ENCODE measurements at places on chromosomes 1 and 21.

- no peak for DNase-seq
Observed at GRCh38 chr1:39177706-39178105, 26.8 kb upstream of the MACF1 start.

- DNase-seq = peak; percentile 37
Observed at GRCh38 chr1:228140724-228141225, 696 bp downstream of the GUK1 start.

DNA sequence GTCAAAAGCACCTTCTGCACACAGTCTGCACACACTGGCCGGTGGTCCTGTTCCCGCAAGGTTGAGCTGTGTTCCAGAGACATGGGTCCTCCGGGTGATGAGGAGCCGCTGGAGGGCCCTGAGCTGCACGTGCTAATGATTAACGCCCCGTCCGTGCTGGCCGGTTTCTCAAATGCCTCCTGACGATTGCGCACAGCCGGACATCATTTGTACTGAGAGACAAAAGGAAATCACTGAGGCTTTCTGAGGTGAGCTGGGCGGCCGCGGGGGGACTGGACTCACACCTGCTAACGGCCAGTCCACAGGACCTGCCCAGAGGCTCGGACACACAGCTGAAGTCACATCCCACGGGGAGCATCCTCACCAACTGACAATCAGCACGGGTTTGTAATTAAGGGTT, 29.2 kb downstream of the POFUT2 start:
- DNase-seq = no peak

GRCh38 chr1:55792870-55793269, 577.7 kb upstream of the USP24 start:
- no peak for DNase-seq

DNA sequence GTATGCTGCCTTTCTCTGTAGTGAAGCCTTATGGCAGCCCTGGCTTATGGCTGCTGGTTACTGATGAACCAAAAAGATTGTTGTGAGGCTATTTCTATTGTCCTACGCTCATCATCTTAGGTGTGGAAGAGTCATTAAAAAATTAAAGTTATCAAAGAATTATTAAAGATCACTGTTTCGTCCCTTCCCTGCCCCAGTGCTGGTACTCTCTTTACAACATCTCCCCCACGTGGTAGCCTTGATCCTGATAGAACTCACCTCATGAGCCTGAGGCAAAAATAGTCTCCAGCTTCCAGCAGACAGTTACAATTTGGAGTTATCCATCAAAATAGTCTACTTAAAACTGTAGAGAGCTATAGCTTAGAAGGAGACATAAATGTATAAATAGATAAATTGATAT, 201.5 kb downstream of the S1PR1 start:
- peak; percentile 21 for DNase-seq

DNA sequence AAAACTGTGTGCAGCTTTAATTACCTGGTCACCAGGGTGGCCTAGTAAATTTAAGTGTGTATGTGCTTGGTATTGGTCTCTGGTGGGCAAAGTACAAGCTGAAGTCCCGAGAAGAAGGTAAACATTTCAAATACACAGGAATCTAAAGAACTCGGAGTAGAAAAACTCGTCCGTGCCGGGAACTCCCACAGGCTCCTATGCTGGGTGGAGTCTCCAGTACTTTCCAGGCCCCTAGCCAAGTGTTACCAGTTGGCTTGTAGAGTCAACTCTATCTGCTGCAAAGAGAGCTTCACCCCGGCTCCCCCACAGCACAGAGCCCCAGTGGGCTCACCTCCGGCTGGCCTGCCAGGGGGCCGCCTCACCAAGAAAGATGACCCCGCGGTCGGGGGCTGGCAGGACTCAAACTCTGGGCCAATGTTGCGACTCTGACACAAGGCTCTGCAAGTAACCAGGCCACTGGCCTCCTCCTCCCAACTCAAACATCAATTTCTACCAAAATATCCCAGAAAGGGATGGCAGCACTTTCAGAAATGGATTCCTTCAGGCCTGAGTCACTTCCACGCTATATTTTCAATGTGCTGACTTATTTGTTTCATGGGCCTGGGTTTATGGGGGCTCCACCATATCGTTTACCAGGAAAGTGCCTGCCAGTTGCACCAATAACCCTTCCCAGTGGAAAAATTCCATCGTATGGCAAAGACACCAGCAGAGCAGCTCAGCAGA, 73.9 kb downstream of the SLC66A1 start:
- DNase-seq = no peak

DNA sequence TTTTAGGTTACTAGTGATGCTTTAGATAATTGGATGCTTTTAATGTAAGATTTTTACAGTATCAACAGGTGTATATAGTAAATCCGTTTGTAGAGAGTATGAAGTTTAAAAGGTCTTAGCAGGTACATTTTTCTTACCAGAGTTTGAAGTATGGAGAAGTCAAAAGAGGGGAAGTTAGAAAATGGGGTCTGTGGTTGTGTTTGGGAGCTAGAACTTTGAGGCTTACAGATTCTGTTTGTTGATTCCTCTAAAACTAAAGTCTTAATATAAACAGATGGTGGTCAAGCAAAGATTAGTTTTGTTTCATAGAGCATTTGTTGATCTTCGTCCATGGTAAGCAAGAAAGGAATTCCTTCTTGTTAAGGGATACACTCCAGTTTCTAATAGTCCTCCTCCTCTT, 35.8 kb downstream of the CDC42 start:
- DNase-seq = no peak

GRCh38 chr1:59561796-59562195, 253.0 kb upstream of the HOOK1 start:
- DNase-seq = no peak

DNA sequence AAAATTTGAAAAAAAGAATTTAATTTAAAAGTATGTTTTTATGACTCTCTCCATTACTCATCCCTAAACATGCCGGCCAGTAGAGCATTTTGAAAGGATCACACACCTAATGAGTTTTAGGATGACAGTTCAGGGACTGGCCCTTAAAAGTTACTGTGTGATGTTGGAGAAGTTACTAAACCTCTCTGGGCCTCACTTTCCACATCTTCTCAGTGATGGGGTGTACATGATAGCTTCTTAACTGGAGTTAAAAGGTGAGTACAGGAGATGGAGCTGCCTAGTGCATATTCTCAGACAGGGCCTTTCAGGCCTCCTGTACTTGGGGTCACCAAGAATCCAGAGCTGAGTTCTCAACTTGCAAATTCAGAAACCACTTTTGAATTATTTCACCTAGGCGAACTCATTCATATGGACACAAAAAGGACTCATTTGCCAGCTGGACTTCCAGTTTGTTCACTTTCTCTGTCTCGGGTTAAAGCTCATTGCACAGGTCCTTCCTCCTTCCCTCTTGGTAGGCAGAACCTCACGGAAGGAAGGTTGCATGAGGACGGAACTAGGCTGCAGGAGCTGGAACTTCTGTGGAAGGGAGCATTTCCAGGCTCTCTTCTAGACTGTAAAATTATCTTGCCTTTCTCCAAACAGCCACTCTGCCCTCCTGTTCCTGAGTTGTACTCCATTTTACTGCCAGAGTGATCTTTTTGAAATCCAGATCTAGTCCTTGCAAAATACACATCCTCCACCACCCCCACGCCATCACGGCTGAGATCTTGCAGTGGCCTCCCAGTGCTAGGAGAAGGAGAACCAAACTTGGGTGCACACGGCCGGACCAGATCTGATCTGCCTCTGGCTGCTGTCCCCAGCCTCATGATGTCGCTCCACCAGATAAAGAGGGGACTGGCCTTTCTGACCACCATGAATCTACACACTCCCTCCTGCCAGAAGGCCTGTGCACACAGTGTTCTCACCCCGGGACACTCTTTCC, 4.3 kb upstream of the SLC30A1 start:
- DNase-seq = no peak

DNA sequence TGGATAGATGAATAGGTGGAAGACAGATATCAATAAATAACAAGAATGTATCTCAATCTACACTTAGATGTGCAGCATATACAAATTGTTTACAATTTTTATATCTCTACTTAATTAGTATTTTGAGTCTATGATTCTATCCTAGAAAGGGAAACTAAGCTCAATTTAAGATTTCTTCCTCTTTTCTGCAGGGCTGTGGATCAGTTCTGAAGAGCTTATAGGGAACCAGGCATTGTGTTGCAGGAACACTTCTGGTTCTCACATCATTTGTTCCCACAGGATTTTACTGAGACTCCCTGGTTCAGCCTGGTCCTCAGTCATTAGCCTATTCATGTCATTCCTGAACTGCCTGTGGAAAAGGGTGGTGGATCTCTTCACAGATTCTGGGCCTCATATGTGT, 105.8 kb downstream of the TNFSF18 start:
- DNase-seq = no peak

- DNase-seq = no peak
Observed at GRCh38 chr1:43980255-43981134, 1.5 kb downstream of the B4GALT2 start.

DNA sequence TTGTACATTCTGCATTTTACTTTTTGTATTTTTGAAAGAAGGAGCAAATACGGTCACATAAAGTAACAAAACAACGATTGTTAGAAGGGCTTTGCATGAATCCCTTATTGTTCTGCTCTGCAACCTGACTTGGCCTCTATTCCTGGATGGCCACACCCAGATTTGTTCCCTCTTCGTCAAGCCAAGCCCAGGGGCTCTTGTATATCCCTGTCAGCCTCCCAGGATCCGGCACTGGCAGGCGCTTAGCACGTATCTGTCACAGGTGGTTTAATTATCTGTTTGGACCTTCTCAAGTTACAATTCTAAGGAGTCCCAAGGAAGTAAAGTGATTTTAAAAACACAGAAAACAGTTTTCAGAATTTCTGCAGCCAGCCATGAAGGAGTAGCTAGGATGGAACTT, 28.0 kb downstream of the CRYAA start:
- no peak for DNase-seq

DNA sequence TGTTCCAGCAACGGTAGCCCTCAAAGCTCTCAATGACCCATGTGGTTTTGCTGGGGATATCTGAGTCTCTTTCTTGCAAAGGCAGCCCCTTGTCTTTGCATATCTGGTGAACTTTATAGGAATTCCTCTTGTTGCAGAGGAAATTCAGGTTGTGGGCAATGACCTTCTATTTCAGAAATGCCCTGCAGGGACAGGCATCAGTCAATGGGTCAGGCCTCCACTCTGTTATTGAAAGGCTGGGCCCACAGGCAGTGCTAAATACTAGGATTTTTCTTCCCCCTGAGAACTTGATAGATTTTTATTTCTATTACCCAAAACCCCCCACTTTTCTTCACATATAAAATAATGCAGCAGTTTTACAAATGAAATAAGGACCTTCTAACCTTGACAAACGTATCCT, 131.1 kb downstream of the TNR start:
- no peak for DNase-seq

GRCh38 chr1:26021647-26022403, at the start of gene EXTL1:
Gene EXTL1 (plus strand): TSS chr1:26021775. CDS start chr1:26022647, 872 bp downstream.
- DNase-seq = no peak

DNA sequence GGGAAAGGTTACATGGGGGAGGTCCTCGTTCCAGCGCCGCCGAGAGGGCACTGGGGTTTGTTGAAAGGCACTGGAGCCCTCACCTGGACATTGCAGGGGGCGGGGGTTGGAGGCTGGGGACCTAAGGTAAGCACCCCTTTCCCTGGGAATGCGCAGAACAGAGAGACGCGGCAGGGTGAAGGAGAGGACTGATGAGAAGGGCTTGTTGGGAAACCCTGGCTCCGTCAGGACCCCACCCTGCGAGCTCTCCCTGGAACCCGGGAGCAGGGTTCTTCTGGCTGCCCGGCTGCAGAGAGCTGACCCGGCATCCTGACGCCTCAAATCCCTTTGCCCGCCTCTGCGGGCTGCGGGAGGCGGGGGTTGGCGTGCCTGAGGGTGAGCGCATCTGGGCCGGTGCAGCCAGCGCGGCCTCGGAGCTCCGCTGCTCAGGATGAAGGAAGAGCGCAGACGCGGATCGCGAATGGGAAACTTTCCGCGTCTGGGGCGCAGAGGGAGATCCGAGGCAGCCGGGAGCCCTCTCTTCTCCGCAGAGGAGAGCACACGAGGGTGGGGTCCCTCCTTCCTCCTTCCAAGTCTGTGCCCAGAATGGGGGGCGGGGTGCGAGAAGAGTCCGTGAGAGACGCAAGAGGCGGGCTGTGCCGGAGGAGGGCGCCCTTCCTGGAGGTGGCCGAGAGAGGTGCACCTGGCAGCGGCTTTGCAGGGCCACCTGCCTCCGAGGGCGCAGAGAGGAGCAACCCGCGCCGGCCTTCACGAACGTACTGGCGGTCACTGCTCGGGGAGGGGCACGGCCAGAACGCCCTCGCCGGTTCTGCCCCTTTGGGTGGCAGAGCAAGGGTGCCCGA, 2.4 kb downstream of the IGSF21 start:
- DNase-seq = no peak

GRCh38 chr1:51218570-51218969, 17.5 kb upstream of the RNF11 start:
- DNase-seq = no peak

GRCh38 chr21:36513430-36513829, 33.5 kb upstream of the CLDN14 start:
- no peak for DNase-seq

All from GM13976 (cell line).